ENCODE measurements at places on chromosomes 3 and 15.

- no peak for DNase-seq
These were observed 271.0 kb downstream of the SUCLG2 start for GRCh38 chr3:67383379-67383778.

- DNase-seq: no peak
These were observed 192.6 kb upstream of the ALCAM start for GRCh38 chr3:105174017-105174615.

DNA sequence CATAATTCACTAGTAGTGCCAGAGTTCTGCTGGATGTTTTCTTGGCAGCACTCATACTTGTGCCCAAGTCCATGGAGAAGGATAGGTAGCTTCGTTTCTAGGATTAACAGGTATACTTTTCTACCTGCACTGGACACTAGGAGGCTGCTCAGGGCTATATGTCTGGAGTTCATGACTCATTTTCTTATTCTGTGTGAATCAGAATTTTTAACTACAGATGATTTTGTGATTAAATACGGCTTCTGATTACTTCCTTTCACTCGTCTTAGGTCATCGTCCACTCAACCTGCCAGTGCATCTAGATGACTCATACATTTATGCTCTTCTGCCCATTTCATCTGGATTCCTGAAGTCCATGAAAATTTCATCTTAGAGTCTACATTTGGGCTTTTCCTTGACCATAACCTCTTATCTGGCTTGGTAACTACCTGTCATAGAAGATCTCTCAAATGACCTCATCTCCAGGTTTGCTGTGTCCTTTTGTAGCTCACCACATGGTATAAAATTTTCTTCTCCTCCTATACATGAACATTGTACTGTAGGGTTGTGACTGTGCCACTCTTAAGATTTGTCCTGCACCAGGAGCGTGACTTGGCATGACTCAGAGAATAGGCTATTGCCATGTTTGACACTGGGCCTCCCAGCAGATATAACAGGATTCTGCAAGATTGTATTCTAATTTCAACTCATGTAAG is 66.7 kb upstream of the GCSAM start:
- DNase-seq: no peak

DNA sequence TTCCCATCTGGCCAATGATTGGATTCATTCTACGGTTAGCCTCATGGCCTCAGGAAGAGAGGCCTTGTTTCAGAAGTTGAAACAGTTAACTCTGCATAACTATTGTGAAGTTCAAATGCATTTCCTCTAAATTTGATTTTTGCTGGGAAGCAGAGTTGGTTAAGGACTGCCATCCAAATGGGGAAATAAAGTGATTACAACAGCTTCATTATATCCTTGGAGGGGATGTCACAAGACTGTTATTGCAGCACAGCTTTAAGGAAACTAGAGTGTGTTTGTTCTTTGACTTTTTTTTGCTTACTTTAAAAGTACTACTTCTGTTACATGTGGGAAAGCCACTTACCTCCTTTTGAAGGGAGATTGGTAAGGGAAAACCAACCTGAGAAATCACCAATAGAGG is 164.8 kb downstream of the AKAP13 start:
- no peak for DNase-seq

DNA sequence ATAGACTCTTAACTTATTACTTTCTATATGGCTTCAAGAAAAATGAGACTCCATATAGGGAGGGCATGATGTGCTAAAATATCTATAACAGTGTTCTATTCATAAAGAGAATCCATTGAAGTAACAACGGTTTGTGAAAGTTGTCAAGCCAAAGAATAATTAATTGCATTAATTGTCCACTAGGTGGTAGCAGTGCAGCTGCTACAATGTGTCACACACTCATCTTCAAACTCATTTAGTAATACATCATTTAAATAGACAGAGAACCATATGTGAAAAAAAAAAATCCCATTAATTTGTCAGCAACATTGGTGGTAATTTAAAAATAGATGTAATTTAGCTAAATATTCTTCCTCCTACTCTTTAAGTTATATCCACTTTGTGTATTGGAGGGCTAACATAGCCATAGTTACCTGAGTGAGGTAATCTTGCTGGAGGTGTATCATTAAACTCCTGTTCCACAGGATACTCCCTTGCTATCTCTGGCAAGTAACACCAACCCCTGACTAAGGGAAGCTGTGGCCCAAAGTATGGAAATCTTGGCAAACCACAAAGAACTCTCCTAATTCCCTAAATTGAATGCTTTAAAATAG is 3.7 kb upstream of the CPA3 start:
- no peak for DNase-seq

GRCh38 chr15:50059883-50060282 is 59.1 kb downstream of the ATP8B4 start:
- DNase-seq: no peak

GRCh38 chr3:76096036-76096435 is 310.7 kb upstream of the ZNF717 start:
- no peak for DNase-seq

DNA sequence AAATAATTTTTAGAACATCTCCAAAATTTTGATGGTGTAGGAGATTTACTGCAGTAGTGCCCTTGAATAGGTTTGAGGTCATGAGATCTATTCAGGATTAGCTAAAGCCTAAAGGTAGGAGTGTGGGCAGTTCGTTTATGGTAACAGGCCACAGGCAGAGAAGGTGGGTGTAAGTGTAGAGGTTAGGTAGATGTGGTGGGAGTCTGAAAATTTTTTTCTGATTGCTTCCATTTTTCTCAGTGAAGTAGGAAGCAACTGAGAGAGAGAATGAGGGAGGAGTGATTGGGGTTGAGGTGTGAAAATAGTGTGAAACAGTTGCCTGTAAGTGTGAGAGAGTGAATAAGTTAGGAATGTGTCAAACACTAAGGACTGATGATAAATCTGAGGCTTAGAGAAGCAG is 2.2 kb upstream of the ELL3 start:
- no peak for DNase-seq

DNA sequence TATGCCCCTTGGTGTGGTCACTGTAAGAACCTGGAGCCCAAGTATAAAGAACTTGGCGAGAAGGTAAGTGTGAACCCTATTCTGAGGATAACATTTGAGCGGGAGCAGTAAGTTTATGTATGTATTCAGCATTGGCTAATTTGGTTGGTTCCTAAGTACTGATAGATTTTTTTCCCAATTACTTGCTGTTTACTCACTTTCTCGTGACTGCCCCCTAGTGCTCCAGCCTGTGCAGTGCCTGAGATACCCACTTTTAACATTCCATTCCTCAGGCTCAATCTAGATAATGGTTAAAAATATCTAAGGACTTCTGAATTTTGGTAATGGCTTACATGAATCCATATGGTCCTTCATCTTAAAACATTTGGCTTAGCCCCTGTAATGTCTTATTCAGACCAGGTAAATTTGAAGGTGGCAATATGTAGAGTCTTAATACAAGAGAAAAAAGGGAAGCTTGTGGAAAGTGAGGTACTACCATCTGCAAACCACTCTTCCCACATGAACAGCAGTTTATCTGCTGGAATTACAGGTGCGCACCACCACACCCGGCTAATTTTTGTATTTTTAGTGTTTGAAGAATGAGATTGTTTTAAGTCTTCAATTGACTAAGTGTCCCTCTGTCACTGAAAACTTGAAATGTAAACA is 7.1 kb downstream of the ELL3 start:
- DNase-seq: no peak

- no peak for DNase-seq
These were observed 4.8 kb downstream of the SRGAP3 start for GRCh38 chr3:9244495-9245183.

- DNase-seq: no peak
These were observed 97.4 kb downstream of the STAC start for GRCh38 chr3:36477655-36478054.

DNA sequence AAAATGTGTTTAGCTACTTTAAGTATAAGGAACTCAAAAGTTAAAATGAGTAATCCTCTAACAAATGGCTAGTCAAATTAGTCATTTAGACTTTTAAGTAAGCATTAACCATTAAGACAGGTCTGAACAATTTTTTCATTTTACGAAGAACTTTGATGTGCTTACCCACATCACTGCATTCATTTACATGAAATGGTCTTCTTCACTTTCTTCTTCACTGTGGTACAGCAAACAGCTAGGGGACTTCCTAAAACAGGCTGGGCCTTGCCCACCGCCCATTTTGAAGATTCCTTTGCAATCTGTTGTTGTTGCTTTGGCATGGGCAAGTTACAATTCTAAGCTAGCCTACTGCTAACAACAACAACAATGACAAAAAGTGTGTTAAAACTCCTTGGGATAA is 67.4 kb downstream of the CBLB start:
- no peak for DNase-seq

DNA sequence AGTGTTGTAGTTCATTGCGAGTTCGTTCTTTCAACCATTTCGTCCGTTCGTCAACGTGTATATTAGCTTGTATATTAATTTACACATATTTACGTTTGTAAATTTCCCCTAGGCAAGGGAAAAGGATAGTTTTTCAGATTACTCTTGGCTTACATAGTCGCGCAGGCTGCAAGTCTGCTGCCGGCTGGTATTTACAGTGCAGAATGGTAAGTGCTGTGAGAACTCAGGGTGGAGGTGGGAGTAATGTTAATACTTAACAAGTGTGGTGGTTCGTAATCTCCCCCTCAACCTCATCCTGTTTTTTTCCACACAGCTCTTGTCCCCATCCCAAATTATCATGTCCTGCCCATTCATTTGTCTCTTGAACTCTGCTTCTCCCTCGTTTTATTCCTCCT is 766 bp downstream of the FAM98B start:
- no peak for DNase-seq

DNA sequence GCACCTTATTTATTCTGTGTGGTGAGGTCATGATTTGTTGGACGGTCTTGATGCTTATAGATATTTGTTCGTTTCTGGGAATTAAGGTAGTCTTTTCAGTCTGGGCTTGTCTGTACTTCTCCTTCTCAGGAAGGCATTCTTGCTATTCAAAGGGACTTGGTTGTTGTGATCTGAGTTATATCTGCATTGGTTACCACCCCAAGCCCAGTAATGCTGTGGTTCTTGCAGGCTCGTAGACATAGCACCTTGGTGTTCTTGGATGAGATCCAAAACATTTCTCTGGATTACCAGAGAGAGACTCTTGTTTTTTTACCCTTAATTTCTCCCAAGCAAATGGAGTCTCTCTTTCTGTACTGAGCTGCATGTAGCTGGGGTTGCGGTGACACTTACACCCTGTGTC is 128.0 kb upstream of the CBLB start:
- no peak for DNase-seq

- no peak for DNase-seq
These were observed 211.4 kb upstream of the SETMAR start for GRCh38 chr3:4091786-4092185.

- no peak for DNase-seq
These were observed 13.5 kb downstream of the HIGD1A start for GRCh38 chr3:42790714-42791229.

DNA sequence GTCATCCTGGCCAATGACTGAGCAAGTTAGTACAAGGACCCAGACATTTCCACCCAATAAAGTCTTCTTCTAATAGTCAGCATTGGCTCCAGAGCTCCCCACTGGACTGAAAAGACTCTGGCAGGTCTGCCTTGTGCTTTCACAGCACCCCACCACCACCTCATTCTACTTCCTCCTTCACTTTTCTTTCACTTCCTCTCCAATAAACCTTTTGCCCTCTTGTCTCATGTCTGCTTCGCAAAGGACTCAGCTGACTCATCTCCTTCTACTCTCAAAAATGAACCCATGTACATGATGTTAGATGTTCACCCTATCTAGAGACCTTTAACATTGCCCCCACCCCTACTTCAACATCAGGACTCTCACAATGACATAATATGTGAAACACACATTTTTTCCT is 181.0 kb upstream of the PPP2R3A start:
- DNase-seq: no peak

DNA sequence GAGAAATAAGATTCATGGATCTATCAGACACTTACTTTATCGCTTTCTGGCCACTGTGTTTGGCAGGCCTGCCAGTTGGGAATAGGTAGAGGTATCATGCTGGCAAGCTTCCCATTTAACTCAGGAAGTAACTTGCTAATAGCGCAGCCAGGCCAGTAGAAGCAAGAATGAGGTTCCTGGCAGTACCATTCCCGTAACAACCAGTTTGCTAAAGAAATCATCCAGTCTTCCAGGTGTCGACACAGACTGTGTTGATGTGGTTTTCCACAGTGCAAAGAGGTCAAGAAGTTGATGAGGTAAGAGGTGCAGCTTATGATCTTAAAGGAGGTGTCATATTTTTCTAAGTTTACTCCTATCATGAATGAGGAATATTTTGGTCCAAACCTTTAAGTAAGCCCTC is 46.2 kb downstream of the DPH6 start:
- no peak for DNase-seq

- DNase-seq: no peak
These were observed at the start of gene CORO2B for GRCh38 chr15:68578980-68579935. CORO2B (plus strand) TSS chr15:68578993; CDS start chr15:68579263, 270 bp downstream.

DNA sequence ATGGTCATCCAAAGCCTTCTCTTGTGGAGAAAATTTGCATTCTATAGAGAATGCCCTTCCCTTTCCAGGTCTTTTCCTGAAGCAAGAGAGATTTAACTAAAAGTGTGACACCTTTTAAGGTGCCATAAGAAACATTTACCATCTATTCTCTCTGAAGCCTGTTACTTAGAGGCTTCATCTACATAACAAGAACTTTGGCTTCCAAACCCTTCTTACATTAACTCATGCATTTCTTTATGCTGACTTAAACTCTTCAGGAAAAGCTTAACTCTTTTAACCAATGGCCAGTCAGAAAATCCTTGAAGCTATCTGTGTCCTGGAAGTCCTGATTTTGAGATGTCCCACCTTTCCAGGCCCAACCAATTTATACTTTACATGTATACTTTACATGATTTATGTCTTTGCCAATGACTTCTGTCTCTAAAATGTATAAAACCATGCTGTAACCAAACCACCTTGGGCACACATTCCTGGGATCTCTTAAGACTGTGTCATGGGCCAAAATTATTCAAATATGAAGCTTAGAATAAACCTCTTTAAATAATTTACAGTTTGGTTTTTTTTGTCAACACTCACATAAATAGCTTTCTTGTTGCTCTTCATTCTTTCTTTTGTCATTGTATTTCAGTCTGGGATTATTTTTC is 472.6 kb upstream of the NECTIN3 start:
- no peak for DNase-seq

DNA sequence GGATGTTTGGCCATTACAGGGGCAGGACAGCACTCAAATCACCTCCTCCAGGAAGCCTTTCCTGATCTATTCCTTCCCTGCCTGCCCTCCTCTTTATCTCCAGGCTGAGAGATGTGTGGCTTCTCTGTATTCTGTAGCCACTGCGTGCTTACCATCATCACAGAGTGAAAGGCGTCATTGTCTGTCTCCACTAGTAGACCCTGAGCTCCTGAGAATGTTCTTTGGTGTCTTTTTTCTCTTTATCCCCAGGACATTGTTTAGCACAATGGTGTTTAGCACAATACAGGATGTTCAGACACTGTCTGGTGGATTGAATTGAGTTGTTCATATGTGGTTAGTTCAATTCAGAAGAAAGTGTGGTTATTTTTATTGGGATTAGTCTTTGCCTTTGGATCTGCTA is 26.2 kb upstream of the LARS2 start:
- no peak for DNase-seq

GRCh38 chr3:110814170-110815007 is 257.2 kb upstream of the NECTIN3 start:
- no peak for DNase-seq

GRCh38 chr3:184620475-184621119 is 59.0 kb downstream of the EPHB3 start:
- DNase-seq: no peak
